ENCODE measurements at places on chromosomes 3 and 15.

- peak; percentile 29 for DNase-seq
Measured at GRCh38 chr15:76057332-76058000, 2.3 kb upstream of the TMEM266 start.

GRCh38 chr3:17749705-17750293, 7.4 kb upstream of the TBC1D5 start:
- DNase-seq, result no peak

DNA sequence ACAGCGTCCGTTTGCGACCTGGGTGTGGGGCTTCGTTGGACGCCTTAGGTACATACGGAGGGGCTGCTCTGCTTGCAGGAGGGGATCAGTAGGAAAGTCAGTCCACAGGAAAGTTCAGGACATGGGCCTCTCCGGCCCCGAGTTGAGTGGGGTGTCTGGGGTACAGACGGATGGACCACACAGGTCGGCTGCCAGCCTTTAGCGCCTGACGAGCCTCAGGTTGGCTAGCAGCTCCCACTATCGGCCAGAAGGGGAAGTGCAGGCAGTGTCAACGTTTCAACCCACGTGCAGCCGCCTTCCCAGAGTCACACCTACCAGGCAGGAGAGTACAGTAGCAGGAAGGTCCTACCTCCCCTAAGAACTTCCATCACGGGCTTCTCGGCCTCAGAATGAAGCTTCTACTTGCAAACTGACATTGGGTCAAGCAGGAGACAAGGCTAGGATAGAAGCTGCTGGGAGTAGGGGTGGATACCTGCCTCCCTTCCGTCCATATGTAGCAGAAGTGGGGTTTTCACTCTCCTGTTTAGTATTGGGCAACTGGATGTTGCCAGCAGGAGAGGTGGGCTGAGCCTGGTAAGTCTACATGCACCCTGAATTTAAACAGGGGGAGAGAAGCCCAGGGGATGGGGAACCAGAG, 1.8 kb upstream of the SCN5A start:
- DNase-seq, result no peak

DNA sequence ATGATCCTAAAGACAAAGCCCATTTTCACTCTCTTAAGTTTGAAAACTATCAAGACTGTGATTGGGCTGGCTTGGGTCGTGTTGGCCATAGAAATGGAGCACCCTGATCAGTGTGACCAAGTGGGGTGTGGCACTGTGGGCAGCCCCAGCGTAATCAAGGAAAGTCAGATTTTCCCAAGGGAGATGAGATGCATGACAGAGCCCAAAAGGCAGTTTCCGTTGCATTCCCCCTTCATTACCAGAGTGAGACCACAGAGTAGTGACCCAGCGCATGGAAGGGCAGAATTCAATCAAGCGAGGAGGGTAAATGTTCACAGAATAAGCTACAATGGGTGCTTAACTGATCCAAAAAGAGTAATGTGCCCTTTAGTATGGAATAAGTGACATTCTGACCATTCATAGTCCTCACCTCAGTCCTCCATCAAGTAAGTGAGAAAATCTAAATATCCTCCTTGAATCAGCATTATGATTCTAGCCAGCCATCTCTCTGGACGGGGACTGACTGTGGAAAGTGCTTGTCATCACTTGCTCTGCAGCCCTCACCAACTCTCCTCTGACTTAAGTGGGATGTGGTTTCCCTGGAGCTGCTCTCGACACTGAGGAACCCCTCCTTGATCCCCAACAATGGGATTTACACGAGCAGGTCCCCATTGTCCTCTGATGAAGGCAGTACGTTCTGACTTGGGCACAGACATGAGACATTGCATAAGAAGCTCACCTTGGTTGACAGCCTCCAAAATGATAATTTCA, 430.5 kb downstream of the OCA2 start:
- DNase-seq, result no peak

- no peak for DNase-seq
Measured at GRCh38 chr3:16432714-16433113, 80.8 kb downstream of the RFTN1 start.

GRCh38 chr15:27870320-27870719, 228.8 kb downstream of the OCA2 start:
- no peak for DNase-seq

- DNase-seq, result no peak
Measured at GRCh38 chr3:52730681-52731080, 24.8 kb downstream of the SPCS1 start.

DNA sequence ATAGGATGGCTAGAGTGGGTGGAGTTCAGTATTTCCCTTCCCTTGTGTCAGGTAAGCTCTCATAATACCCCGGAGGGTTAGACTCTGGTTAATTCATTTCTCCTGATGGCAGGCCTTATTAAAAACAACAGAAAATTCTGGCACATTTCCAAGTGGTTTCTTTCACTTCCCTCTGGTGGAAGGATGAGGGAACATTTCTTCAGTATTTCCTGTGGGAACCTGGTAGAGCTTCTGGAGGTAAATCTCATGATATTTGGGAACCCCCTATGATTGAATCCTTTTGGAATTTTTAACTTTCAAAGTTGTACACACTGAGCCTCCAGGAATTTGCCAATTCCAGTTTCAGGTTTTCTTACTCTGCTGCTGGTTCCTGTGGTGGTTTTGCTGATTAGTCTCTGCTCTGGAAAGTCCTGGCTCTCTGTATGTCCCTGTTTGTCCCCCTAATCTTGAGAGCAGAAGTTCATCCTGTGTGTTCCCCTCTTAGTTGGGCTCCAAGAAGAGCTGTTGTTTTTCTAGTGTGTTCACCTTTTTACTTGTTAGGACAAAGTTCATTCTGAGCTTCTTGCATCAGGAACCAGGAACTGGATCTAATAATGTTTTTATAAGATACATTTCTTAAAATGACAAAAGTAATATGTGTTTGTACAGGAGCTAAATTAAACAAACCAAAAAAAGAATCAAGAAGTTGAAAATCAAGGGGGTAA, 12.1 kb downstream of the CHRNA7 start:
- DNase-seq, result no peak

DNA sequence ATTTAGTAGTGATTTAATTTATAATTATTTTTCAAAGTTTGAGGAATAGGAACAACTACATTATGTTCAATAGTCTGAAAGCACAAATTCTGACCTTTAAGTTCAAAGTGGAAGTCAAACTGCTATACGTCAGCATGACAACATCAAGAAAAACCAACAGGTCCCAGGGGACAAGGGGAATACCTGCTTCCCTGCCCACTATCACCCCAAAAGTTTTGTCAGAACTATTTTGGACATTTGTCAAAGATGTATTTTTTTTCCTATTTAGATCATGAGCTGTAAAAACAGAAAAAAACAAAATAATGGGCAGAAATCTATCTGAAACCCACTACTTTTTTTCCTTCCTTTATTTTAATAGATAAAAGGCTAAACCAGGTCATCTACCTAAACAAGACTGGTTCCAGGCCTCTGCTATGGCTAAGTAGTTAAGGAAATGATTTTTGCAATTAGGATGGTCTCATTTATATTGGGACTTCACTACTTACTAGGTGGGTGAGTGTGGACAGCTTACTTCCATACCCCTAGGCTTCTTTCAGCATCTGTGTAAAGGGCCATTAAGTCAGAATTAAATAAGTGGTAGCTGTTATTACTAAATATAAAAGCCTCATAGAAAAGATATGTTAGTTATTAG, 746.3 kb downstream of the FHIT start:
- DNase-seq, result no peak

- no peak for DNase-seq
Measured at GRCh38 chr3:165491487-165491886, 295.3 kb upstream of the SLITRK3 start.

GRCh38 chr3:45612138-45612537, 17.6 kb downstream of the LIMD1 start:
- DNase-seq, result no peak

DNA sequence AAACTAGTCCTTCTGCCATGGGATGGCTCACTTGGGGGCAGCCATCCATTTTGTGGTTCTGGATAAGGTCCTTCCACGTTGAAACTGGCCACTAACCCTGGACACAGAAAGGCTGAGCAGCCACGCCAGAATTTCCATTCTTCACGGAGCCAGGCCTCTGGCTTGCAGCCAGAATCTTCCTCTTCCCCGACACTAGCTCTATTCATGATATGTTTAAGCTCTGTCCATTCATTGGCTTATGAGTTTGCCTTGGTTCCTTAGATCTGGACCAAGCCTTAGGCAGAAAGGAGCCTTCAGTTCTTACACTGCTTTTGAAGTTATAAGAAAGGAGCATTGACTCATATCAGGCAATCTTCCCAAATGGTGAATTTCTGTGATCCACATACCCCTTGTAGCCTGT, 288.4 kb upstream of the GOLGA6L4 start:
- no peak for DNase-seq

GRCh38 chr15:92277776-92278175, 115.9 kb upstream of the ST8SIA2 start:
- no peak for DNase-seq

DNA sequence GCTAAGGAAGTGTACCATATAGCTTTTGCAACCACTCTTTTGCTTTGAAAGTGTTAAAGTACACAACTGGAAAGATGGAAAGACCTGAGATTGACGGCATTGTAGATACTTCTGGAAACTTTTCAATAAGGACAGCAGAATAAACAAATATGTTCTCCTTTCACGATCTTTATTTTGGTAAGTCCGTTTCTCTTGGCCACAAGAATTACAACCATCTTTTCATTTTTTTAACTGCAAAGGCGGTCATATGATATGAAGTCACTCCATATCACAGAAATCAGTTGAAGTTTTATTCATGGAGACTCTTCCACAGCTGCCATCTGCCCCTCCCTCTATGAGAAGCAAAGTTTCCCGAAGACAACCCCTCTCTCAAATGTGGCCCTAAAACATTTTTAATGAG, 303.4 kb upstream of the ICE2 start:
- no peak for DNase-seq

DNA sequence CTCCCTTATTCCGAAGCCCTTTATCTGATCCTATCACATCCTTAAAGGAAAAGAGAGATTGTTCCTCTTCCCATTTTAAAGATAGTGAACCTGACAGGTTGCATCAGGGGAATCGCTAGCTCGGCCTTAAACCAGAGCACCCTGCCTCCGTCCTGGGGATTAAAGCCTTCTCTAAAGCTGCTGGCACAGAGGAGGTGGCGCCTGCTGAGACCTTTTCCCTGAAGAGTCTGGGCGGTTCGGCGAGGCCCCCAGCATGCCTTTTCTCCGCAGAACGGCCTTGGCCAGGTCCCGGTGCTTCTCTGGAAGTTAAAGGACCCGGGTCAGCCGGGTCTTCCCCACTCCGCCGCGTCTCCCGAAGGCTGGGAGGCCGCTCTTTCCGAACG, 593 bp downstream of the FAM219B start:
- no peak for DNase-seq

All from HS-27A (cell line).